Glomerular endothelial cell (primary cell): ENCODE measurements at places on chromosomes 2 and 18.

- DNase-seq = no peak
Observed at GRCh38 chr2:38794235-38794946, 16.4 kb downstream of the GEMIN6 start.

- no peak for DNase-seq
Observed at GRCh38 chr2:141068053-141068682, 1062.6 kb downstream of the LRP1B start.

- no peak for DNase-seq
Observed at GRCh38 chr2:11899264-11899818, 152.9 kb downstream of the LPIN1 start.

DNA sequence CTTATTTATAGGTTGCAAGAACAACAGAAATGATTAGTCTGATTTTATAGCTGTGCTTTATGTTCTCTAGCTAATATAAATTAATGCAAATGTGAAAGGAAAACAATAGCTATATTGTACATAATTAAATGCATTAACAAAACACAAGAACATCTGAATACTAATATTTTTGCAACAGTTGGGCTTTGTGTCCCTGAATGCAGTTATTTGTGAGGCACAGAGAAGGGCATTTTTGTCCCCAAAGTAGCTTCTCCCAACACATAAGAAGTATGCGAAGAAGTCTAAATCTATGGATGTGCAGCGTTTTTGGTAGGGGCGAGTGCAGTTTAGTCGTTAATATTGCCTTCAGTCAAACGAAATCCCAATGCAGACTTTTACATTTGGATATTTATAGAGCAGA, 110.0 kb downstream of the MBP start:
- DNase-seq = no peak

- no peak for DNase-seq
Observed at GRCh38 chr2:1791006-1791605, 46.8 kb upstream of the PXDN start.

DNA sequence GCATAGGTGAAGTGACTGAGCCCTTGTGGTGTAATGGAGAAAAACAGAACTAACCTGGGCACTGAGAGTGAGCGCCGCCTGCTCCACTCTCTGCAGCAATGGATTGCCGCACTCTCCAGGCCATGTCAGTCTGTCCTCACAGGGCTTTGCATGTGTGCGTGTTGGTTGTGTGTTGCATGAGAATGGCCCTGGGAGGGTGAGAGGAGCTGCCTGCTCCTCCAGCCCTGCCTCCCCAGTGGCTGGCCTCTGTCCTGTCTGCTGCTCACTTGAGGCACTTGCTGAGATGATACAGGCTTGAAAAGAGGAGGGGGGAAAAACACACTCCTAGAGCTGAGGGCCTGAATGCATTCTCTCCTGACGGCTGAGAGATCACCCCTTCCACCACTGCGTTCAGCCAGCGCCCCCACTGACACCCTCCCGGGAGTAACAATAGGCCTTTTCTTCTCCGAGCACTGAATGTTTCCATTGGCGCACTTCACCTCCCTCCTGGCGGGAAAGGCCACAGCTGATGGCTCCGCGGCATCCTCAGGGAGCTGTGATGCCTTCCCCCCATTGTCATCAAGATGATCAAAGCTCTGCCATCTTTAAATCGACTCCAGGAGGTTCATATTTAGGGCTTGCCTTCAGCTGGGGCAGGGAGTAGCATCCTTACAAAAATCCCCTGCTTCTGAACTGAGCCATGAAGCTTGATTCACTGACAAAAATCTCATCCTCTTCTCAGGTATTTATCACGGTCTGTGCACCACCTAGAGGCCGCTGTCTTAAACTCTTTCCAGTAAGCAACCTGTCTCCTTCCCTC, 49.9 kb upstream of the DAPL1 start:
- peak; percentile 42 for DNase-seq

GRCh38 chr2:201164166-201164565, 18.8 kb upstream of the CASP10 start:
- DNase-seq = no peak

DNA sequence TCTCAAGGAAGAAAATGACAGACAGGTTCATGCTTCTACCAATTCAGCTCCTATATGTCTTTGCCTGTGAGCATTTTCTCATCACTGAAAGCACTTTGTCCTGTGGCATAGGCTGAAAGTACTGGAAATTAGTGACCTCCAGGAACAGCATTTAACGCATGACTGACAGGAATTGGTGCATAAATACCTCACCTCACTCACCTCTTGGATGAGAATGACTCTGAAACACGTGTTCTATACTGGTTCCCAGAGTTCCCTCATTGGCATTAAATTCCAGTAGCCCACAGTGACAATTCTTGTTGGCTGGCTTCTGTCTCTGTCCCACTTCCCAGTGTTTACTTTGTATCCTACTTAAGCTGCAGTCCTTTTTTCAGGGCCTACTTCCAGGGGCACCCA, 83.4 kb upstream of the MAPRE2 start:
- DNase-seq = no peak
